ENCODE measurements at places on chromosomes 3 and 15.
A peak's percentile ranks its signal among the peaks of the same experiment; 100 is the strongest.

DNA sequence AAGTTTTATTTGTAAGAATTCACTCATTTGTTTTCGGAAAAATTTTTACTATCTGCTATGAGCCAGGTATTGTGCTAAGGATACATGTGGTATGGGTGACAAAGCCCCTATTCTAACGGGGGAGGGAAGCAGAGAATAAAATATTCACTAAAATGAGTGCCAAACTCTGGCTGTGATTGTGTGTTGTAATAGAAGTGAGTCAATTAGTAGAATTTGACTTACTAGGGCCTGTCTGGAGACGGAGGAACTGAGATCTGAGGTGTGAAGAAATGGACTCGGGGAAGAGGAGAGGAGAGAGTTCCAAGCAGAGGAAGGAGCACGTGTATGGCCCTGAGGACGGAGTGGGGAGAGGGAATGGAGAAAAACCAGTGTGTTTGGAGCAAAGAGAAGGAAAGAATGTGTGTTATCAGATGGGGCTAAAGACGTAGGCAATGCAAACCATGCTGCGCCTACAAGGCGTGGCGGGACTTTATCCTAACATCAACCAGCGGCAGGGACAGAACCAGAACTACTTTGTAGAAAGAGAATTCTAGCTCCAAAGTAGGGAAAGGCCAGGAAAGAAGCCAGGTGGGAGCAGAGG, 89.1 kb downstream of the OSBPL10 start:
- no peak for DNase-seq

DNA sequence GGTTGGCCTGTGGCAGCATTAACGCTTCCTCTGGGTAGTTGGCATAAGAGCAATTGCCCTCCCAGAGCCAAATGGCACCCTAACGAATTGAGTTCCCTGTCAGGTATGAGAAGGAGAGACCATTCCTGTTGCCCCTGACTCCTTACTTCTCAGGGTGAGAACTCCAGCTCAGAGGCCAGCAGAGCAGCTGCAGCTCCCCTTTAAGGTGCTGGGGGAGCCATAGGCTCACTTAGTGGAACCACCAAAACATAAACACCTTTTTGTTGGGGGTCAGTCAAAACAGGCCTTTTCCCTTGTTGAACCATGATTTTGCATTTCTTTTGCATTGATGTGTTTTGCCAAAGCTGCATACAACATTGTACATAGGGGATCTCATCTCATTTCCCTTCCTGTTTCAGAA, 28.1 kb upstream of the LHFPL4 start:
- DNase-seq, result no peak

DNA sequence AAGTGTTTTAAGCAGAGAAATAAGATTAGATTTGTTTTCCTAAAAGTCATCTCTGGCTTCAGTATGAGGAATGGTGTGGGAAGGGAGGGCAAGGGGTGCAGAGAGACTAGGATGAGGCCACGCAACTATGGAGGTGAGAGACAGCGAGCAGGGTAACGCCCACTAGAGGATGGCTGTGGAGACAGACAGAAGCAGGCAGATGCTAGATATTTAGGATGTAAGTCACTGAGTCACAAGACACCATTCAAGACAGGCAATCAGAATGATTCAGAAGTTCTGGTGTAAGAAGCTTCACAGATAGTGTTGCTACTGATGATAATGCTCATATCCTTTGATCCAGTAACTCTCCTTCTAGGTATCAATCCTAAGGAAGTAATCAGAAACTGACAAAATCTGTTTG, 19.1 kb downstream of the HSPBAP1 start:
- no peak for DNase-seq

DNA sequence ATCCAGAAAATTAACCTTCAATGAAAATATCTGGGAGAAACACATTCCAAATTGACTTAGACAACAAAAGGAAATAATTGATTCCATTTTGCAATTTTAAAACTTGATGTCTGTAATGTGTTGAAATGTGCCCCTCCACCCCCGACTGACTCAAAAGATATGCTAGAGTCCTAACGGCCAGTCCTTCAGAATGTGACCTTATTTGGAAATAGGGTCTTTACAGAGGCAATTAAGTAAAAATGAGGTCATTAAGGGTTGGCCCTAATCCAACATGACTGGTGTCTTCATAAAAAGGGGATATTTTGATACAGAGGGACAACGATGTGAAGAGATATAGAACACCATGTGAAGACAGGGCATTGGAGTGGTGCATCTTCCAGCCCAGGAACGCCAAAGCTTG, 153.9 kb downstream of the PDZRN3 start:
- no peak for DNase-seq

- peak; percentile 89 for DNase-seq
Observed at GRCh38 chr15:45635191-45635638, 386 bp downstream of the SQOR start.

- DNase-seq, result no peak
Observed at GRCh38 chr3:197800379-197800778, 9.3 kb downstream of the LRCH3 start.

GRCh38 chr3:54970895-54971294, 43.0 kb upstream of the LRTM1 start:
- DNase-seq, result no peak

- no peak for DNase-seq
Observed at GRCh38 chr15:67396114-67396513, 124.8 kb upstream of the C15orf61 start.

DNA sequence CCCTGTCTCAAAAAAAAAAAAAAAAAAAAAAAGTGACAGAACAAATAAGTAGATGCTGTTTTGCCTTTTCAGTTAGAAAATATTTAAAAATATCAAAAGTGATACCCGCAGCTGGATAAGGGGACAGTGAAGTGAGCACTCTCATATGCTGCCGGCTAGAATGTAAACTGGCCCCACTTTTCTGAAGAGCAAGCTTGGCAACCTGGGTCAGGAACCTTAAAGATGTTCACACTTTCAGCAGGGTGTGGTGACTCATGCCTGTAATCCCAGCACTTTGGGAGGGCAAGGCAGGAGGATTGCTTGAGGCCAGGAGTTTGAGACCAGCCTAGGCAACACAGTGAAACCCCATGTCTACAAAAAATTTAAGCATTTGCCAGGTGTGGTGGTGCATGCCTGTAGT, 17.4 kb downstream of the FSD2 start:
- no peak for DNase-seq

- DNase-seq, result no peak
Observed at GRCh38 chr3:131454501-131454900, 48.3 kb downstream of the MRPL3 start.

- no peak for DNase-seq
Observed at GRCh38 chr3:58667704-58668103, 1.1 kb upstream of the FAM3D start.

DNA sequence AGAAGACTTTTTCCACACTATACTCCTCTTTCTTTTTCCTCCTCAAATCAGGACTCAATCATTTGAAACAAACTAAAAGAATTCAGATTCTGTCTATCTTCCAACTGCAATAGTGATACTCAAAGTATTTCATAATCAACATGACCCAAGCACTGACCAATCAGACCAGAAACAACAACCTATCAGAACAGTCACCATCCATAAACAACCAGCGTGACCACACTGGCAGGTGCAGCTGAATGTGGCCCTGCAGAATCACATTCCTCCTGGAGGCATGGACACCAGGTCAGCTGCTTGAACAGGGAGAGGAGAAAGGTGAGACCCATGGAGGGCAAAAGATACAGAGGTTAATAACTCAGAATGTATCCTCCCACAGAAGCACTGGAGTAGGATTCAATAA, 13.3 kb downstream of the HRG start:
- DNase-seq, result no peak

- DNase-seq, result no peak
Observed at GRCh38 chr15:70014860-70015490, 82.7 kb downstream of the TLE3 start.

DNA sequence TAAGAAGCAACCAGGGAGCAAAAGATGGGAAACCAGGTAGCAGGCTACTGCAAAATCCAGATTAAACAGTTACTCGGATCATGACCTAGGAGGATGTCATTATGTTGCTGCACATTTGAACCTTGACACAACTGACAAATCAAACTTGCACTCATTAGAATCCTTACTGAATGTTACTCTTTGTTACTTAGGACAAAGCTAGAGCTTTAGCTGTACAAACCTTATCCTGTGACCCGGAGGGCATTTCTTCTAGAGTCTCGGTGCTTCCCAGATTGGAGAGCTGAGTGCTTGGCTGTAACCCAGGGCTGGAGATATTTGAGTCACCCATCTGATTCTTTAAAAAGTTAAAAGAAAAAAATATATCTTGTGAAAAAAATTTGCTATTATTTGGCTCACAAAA, 43.4 kb downstream of the DCP1A start:
- DNase-seq, result no peak

- no peak for DNase-seq
Observed at GRCh38 chr3:67376416-67376815, 278.0 kb downstream of the SUCLG2 start.

GRCh38 chr15:48936666-48937065, 27.1 kb downstream of the SHC4 start:
- DNase-seq, result no peak

DNA sequence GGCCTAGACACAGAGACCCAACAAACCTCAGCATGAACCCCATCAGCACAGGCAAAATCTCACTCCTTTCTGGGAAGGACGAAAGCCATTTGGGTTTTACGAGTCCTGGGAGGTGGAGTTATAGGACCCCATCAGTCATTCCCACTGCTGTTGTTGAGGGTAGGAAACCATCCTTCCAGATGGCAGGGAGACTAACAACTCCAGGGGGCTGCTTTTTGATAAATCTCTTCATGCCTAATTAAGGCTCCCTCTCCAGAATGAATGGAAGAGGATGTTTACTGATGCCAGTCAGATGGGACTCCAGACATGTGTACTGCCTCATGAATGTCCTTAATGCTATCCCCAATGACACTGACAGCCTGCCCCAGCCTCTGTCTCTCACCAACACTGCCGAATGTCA, 75.3 kb downstream of the ST8SIA2 start:
- no peak for DNase-seq

DNA sequence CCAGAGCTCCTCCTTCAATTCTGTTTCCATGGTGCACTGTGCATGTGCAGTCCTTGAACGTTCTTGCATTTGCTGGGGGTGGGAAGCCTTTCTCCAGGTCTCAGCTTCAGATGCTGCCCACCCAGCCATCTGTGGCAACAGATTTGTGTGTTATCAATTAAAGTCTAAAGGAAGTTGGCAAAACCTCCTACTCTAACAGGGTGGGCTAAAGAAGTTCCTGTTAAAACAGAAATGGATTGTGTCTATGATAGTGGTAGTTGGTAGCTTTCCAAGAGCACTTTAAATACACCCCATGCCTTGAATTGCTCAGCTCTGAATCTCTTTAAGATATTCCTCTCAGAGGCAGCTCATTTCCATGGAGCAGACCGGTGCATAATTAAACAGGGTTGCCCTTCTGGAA, 488.0 kb upstream of the SUCLG2 start:
- DNase-seq, result no peak

GRCh38 chr3:112582244-112582874, 20.5 kb downstream of the SLC35A5 start:
- DNase-seq, result peak; percentile 65

DNA sequence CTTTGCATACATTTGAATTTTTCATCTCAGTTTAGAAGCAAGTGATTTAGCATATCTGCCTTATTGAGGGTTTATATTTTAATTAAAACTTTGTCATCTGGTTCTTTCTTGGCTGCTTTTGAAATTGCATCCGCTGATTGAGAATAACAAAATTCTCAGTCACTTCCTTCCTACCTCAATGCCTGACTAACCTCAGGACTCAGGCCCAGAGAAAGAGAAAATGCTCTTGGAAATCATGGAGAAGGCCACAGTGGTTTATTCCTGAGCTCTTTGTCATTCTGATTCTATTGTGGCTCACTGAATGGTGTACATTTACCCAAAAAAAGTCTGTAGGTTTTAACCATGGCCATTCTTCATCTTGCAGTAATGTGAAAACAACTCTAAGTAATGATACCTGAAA, 533.9 kb downstream of the TBL1XR1 start:
- no peak for DNase-seq

DNA sequence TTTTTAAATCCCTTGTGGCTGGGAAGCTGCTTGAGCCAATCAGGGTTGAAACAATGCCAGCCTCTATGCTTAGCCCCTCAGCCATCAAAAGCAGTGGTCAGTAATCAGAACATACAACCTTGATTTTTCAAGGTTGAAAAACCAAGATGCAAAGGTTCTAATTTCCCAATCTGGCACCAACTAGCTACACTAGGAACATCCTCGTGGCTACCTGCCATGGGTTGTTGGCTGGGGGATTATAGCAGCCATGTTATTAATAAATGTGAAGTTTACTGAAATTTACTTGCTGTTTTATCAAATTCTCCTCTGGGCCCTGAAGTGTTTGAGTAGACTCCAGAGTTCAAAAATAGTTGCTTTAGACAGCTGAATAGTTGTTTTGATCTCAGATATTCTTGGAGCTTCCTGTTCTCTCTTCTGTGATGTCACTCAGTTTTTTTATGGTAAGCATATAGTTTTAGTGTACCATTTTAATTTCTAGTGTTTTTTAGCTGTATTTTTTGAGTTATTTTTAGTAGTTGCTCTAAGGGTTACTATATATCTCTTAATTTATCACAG, 31.9 kb downstream of the PCCB start:
- no peak for DNase-seq

- no peak for DNase-seq
Observed at GRCh38 chr15:78761020-78761419, 50.2 kb downstream of the ADAMTS7 start.

DNA sequence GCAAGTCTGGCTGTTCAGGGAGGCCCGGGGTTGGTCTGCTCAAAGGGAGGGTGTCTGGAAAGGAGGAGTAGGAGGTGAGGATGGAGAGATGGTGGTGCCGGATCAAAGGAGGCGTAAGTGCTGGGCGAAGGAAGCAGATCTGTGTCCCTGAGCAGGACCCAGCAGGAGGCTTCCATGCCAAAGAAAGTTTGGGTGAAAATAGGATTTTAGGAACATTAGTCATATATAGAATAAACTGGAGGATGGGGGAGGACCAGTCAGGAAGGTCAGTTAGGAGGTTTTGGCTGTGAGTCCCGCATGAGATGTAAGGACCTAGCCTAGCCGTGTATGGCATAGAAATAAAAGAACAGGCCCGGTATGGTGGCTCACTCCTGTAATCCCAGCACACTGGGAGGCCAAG, 28.6 kb upstream of the VPS8 start:
- DNase-seq, result no peak

DNA sequence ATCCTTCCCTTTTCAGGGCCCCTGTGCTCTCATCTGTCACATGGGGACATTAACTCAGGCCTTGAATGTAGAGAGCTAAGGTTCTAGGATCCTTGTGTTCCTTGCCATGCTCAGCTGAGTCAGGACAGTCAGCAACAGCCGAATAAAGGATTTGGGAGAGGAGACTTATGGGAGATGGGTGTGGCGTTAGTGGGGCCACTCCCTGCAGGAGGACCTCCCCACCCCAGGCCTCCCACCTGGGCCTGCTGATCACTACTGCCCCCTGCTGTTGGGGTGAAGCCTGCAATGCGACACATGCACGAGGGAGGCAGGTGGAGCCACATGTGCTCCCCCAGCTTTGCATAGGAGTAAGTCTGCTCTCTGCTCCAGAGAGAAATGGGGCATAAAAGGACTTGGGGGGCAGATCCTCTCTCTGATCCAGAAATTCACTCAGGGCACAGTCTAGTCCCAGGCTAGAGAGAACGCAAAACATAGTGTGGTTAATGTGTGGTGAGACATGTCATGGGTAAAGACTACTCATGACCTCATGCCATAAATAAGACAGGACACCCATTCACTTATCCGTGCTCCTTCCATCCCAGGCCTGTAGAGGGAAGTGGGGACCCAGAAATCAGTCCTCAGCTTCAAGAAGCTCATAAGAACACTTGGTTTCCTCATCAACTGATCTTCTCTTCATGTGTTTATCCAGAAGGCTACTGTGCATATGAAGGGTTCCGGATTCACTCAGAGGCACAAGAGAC, 19.4 kb downstream of the RBP1 start:
- DNase-seq, result no peak

Measured in activated effector memory CD4-positive, alpha-beta T cell treated with anti-CD3 and anti-CD28 coated beads, Interleukin-2, amount 50 U/mL, for 16 hours (primary cell).